Uterine smooth muscle cell (primary cell): ENCODE measurements at places on chromosomes 6 and 20. TPM values are rescaled to one million over a fixed set of nuclear protein-coding genes. Genes with fewer than 3 reads are reported as not detected.

The ARFGEF3 gene
- total RNA-seq = 0.55 and 1.7 TPM in 2 replicates

The PNLDC1 gene
- total RNA-seq = not detected in 2 replicates

The TRIM15 gene
- not detected in 2 replicates for total RNA-seq

The TCEA2 gene
- 10.8 and 24.7 TPM in 2 replicates for total RNA-seq

The LRRN4 gene
- not detected in 2 replicates for total RNA-seq

The TGM2 gene
- total RNA-seq = 221 and 411 TPM in 2 replicates

The DDX43 gene
- total RNA-seq = under 0.01 and 2.7 TPM in 2 replicates

The GABRR2 gene
- 0.11 and 0.12 TPM in 2 replicates for total RNA-seq

The FAM217A gene
- not detected in 2 replicates for total RNA-seq
